WTC11 (cell line): ENCODE measurements at places on chromosomes 12 and 14.

GRCh38 chr14:68113343-68113930 lies 293.9 kb downstream of the RAD51B start:
- DNase-seq = no peak

GRCh38 chr12:114913871-114914801 lies 230.2 kb upstream of the TBX3 start:
- no peak for DNase-seq

DNA sequence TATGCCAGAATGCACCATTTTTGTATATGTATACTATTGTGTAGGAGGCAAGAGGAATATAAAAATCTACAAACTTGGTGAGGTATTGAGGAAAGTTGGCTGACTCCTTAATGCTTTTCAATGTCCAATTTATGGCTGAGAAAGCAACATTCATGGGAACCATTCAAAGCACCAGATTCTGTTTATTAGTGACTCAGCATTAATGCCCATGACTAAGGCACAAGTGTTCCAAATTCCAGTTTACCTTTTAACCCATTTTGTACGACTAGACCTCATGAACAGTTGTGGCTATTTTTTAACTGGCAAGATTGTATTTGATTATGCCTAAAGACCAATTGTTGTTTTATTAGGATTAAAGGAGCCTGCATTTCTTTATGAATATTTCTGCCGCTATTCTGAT lies 375.4 kb upstream of the ATP2B1 start:
- DNase-seq = no peak

DNA sequence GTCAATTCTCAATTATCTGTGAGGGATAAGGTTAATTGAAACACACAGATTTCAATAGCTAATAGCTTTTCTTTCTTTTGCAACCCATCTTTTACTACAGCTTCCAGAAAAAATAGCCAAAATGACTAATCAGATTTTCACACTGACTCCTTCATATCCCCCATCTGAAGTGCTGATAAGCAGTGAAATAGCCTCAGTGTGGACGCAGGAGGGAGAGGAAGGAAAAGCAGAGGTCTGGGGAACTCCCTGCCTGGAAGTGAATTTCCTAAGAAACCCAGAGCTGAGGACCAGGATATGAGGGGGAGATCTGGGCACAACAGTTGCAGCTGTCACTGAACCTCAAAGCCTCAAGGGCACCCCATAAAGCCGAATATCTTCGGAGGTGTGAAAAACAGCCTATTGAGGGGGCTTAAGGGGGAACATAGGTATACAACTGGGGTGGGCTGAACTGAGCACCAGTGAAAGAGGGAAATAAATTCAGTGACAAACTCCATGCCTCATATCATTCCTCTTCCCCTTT lies 60.9 kb downstream of the EMP1 start:
- DNase-seq = no peak

DNA sequence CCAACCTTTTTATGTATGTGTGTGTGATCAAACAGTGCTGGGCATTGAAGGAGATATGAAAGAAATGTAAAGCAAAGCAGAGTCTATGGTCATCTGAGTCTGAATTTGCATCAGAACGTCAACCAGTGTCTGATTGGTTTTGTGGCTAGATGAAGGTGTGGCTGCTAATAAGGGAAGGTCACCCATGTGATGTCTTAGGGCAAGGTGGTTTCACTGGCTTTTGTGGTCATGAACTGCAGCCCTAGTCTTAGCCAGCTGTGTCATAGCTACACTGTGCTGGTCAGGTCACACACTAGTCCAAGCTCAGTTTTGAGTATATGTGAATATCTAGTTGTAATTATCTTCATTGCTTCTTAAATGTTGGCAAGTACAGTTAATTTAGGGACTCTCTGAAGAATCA lies 105.8 kb downstream of the TGFB3 start:
- DNase-seq = no peak

DNA sequence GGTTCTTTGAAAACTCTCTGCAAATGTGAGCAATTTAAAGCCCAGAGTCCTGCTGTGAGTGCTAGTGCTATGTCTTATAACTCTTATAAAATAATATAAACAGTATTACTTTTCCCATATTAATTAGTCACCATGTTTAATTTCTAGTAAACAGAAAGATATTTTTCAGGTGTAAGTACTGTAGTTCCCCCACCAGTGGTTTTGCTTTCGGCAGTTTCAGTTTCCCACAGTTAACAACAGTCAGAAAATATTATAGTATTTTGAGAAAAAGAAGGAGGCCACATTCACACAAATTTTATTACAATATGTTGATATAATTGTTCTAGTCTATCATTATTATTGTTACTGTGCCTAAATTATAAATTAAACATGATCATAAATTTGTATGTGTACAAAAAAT lies 800.5 kb downstream of the LRFN5 start:
- no peak for DNase-seq

GRCh38 chr14:105248368-105249181 lies at the start of gene BTBD6:
Gene BTBD6 (plus strand): TSS chr14:105248533. CDS start chr14:105248712, 179 bp downstream.
- DNase-seq = peak; percentile 73
